ENCODE measurements at places on chromosomes 1 and 21. TPM values are rescaled to one million over a fixed set of nuclear protein-coding genes. Genes with fewer than 3 reads are reported as not detected.

DNA sequence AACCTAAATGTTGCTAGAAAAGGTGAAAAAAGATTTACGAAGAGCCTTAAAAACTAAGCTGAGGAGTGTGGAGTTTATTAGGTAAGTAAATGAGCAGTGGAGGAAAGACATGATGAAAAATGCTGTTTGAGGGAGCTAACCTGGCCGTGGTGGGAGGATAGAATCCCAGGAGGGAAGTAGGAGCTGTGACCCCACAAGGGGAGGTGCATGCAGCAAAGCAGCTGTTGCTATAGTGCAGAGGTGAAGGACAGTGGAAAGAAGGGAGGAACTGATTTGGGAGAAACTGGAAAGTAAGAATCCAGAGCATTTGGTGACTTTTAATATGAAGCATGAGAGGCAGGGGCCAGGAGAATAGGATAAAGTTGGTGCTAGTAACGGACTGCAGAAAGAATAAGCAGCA lies 271.7 kb upstream of the ADGRL2 start:
- DNase-seq, result no peak

The RNU1-3 gene
- total RNA-seq, result 4,541 TPM

The EPHA2 gene
- total RNA-seq, result 0.46 TPM

The TMEM269 gene
- 0.47 TPM for total RNA-seq

The SLC45A1 gene
- 0.61 TPM for total RNA-seq

The KDF1 gene
- total RNA-seq, result 1.4 TPM

GRCh38 chr1:33119532-33120217 lies 38.7 kb downstream of the AZIN2 start:
- DNase-seq, result peak; percentile 50

DNA sequence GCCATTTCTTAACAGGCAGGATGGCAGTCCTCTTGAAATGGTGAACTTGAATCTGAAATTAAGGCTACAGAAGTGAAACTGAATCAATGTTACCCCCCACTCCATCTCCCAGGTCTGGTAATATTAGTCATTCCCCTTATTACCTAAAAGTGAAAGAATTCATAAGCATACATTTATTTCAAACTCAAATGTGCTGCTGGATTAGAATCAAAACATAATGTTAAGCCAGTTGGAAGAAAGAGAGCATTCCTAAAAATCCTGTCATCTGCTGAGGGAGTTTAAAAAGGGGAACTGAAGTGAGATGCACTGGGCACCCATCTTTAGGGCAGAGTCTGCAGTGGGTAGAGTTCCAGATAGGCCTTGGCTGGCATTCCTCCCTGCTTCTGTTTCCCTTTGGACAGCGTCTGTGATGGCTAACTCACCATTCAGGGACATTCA lies 17.4 kb downstream of the KIAA0319L start:
- peak; percentile 31 for DNase-seq

GRCh38 chr1:47555841-47556560 lies 118.2 kb downstream of the FOXD2 start:
- DNase-seq, result no peak

DNA sequence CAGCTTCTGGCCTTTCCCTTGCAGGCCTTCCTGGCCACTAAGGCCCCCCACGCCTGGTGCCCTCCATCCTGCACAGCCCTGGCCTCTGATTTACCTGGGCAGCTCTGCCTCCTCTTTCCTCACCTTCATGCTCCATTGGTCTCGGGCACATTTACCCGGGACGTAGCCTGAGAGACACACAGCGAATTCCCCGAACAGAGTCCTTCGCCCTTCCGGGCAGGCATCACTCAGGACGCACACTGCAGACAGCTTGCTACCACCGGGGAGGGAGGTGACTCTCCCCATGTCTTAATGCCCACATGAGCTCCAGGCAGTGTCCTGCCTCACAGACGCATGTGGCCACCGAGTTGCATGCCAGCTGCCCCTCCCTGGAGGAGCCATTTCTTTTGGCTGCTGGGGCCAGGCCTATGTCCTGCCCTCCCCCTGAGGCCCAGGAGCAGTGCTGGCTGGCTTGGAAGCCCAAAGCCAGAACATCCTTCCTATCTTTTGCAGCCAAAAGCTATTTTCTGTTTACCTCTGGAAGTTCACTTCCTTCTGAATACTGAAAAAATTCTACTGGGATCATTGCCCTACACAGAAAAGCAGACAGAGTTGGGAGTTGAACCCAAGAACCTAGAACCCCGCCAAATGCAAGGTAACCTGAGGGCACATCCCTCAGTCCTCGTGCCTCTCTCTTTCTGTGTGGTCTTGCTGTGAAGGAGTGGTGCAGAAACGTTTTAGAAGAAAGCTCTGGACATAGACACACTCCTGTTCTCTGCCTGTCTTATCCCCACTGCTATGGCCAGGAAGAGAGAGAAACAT lies 209.5 kb downstream of the TOMM20 start:
- no peak for DNase-seq

- DNase-seq, result no peak
These were observed 90.0 kb downstream of the VWA5B1 start for GRCh38 chr1:20380616-20381035.

GRCh38 chr1:211920141-211920572 lies 89.6 kb upstream of the LPGAT1 start:
- no peak for DNase-seq

- peak; percentile 32 for DNase-seq
These were observed 5.5 kb upstream of the LAPTM5 start for GRCh38 chr1:30762930-30763650.

DNA sequence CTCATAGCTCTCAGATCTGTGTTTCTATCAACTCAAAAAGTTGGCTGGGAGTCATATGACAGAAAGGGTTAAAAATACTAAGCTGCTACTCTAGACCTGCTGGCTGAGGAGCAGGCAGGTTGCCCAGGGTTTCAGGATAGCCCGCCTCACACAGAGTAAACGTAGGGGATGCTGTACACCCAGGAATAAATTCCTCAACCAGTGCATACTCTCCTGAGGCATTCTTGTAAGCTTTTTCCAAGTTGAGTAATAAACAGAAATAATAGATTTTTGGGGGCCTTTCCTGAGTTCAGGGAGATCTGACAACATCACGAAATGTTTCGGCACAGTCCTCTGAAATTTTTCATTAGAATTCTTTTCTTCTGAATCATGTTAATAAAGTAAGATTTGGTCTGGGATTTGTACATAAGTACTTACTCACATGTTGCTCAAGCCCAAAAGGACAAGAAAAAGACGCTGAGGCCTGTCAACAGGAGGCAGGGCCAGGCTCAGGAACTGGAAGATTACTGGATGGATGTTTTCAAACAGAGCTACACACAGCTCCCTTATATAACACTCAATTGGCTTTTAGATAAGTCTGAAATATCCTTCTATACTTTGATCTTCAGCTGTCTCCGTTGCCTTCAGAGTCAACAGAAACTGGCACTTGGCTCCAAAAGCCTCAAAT lies 41.0 kb downstream of the TGFBR3 start:
- no peak for DNase-seq

GRCh38 chr1:14094611-14095400 lies 394.8 kb downstream of the PRDM2 start:
- no peak for DNase-seq

GRCh38 chr1:78958711-78959110 lies 47.8 kb downstream of the ADGRL4 start:
- DNase-seq, result no peak

DNA sequence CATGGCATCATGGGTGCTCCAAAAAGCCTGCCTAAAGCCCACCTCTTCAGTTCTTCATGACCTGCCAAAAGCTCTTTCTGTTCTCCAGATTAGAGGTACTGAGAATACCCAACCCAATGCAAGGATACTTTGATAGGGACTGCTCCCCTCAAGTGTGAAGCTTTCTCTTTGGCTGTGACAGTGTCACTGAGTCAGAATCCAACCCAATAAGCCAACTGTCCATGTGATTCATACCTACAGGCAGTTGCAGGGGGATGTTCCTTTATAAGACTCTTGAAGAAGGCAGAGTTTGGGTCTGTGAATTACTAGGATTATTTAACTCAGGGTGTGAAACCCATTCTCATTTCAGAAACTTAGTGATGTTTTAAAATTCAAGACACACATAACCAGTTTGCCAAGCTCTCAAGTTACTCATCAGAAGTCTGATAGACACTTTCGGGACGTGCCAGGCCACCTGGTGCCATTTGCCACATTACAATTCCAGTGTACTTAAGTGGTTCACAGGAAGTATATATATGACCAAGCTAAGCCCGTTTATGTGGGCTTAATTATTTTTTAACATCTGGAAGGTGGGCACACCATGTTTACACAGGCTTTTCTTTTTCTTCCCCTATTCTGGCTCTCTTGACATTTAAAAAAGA lies 265.8 kb downstream of the NFIA start:
- no peak for DNase-seq

The PRAMEF13 gene
- total RNA-seq, result not detected
